Stimulated activated CD8-positive, alpha-beta memory T cell treated with anti-CD3 and anti-CD28 coated beads, Interleukin-4, amount 100 ng/mL, for 24 hours (primary cell): ENCODE measurements at places on chromosomes 2 and 18.

DNA sequence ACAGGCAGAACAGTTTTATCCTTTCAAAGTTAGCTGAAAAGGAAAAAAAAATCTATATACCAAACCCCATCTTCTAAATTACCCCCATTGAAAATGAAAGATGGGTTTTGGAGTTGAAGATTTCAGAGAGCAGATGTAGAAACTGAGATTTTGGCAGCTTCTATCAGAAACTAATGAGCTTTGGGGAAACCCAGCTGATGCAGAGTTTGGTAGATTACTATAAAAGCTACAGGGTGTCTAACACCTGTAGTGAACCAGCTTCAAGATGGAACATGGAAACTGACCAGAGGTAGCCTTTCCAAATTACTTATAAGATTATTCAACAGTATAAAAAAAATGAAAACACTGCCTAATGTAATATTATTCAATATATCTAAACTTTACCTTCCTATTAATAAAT, 583.1 kb downstream of the XIRP2 start:
- DNase-seq = no peak

DNA sequence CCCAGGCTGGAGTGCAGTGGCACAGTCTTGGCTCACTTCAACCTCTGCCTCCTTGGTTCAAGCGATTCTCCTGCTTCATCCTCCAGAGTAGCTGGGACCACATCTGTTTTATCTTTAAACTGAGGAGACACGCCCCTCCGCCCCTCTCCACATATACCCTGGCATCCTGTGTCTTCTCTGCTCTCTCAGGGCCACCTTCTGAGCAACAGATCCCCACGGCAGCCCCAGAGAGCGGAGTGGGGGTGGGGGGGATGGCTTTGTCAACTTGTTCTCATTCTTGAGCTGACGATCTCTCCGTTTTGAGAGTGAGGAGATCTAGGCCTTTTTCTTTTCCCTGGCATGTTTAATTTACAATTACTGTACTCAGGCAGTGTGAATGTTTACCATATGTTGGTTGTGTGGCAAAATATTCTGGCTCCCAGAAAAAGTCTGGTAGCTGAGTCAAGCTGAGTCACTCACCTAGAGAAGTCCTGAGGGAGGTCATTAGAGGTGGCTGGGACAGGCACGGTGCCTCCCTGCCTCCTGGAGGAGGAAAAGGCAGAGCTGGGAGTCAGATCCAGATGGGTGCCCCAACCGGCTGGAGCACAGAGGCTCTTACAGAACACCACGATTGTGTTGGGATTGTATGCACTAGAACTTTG, 19.5 kb upstream of the ID2 start:
- DNase-seq = no peak

DNA sequence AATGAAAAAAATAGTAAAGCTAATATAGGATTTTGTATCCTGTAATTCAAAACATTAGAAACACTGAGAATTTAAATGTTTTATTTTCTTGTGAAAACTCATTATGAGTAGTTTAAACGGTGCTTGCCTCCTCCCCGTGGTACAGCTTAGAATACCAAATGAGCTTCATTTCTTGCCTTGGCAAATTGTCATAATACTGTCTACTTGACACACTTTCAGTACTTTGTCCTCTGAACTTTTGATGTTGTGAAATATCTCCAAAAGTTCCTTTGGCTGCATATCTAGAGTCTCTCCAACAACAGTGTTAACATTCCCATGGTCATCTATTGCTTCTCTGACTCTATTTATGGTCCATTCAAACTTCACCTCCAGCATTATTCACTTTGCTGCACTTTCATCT, 61.9 kb upstream of the EPB41L5 start:
- no peak for DNase-seq

DNA sequence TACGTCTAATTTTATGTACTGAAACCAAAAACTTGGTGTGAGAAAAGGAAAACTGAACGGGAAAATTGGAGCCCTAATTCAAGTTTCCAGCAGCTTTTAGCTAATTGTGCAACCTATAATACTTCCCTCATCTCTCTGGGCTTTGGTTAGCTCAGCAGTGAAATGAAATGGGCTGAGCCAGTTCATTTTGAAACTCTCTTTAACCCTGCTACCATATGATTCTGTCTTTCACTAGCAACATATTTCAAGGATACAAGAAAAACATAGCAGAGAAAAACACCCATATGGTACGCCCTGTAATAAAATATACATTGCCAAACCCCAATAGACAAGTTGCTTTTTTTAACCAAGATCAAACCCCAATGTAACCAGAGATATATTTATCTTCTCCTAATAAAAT, 799 bp downstream of the SYT4 start:
- DNase-seq = no peak

DNA sequence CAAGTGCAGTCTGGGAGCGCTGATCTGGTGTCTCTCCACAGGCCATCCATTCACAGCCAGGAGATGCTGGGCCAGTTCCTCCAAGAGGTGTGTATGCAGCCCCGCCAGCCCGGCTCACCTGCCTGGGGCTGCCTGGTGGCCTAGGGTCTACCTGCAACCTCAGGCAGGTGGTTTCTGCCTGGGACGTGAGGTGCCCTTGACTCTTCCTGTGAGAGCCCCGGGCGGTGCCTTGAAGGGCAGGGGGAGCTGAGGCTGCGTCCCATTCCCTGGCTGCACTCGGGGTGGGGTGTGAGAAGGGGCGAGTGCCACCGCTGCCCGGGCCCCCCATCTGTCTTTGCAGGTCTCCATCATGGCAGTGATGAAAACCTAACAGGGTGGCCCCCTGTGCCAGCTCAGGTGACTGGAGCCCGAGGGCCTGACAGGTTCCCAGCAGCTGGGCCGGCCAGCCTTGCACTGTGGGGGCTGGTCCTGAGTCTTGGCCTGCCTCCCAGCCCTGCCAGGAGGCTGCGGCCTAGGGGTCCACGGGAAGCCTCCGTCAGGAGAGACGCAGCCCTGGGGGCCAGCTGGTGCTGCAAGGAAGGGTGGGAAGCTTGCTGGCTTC, 11.9 kb downstream of the CAPN10 start:
- DNase-seq = no peak

DNA sequence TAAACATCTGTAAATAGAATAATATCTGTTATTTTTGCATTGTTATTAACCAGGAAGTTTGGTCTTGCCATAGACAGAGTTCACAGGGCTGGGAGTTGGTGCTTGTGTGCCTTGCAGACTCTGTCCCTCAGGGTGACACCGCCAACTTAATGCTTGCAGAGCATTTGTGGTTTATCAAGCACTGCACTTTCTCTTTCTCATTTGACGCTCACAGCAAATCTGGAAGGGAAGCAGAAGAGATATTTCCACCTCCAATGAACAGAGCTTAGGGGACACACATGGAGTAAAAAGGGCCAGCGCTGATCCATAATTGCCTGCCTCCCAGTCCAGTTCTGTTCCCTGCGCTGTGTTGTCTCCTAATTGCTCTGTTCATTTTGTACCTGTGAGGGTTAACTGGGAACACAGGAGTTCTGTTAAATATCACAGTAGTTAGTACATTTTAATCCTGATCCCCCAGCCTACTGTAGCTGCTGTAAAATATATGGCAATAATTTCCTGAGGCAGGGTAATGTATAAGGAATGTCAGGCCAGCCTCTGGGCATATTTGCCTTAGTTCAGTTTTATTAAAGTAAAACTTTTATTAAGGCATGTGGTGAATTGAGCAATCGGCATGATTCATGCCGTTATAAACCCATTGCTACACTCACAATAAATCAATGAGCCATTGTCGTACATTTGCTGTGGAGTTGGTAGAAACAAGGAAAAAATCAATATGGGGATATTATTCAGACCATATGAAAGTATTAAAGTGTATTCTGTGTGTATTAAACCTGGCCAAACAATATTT, 182.5 kb upstream of the OSR1 start:
- no peak for DNase-seq

DNA sequence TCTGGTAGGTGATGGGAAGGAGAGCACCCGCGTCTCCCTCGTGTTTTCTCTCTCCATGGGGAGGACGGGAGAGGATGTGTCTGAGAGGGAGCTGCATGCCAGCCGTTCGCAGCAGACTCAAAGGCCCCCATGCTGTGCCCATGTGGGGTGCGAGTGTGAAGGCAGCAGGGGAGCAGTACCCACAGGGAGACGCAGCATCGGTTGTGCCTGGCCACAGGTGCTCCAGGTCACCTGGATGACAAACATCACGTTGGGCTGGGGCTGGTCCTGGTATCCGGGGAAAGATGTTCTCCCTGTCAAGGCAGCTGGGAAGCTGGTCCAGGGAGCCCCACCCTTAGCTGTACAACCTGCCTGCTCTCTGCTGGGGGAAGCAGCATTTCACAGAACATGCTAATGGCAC, 119.5 kb upstream of the SALL3 start:
- no peak for DNase-seq

DNA sequence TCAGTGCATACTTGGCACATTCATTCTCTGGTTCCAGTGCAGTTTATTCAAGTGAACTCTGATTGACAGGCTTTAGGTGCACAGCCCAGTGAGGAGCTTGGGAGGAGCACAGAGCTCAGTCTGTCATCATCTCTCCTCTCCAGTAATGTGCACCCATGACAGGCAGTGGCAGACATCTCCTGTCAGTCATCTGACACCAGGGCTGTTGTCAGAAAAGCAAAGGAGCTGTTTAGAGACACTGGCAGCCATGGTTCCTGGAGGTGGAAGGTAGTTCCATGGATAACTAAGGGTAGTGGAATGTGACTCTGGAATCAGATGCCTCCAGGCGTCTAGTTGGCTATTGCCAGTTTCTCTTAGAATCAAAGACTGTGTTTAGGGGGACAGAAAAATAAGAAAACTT, 308.8 kb downstream of the DCDC2C start:
- no peak for DNase-seq

DNA sequence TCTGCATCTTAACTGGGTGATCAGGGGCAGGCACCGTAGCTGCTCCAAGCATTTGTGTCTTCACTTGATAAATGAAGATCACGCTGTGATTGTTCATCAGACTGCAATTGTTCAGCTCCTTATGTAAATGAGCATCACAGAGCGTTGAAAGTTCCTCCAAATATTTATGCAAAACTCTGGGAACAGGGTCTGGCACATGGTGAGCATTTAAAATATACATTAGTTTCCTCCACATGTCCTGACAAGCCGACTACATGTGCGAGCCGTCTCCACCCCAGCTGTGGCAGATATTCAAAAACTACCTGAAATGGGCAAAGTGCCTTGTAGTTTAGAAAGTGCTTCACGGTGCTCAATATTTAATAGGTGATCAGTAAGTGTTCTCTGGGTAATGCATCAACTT, 175.1 kb upstream of the ID2 start:
- no peak for DNase-seq

DNA sequence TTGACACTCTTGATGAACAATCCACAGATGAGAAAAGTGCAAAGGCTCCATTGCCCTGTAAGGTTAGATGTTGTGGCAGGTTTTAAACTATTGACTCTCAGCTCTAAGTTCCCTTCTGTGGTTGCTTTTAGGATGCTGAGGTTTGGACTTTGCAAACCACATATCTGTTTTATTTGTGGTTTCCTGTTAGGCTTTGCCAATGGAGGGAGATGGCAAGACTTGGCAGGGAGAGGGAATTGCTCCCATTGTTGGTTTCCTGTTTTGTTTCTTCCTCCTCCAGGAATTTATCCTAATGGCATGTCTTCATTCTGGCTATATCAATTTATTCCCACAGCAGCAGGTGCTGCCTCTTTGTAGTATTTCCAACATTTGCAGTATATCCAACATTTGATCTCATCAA, 772.3 kb downstream of the LRRTM4 start:
- DNase-seq = no peak

GRCh38 chr2:120556911-120557310, 178.8 kb upstream of the GLI2 start:
- DNase-seq = no peak

DNA sequence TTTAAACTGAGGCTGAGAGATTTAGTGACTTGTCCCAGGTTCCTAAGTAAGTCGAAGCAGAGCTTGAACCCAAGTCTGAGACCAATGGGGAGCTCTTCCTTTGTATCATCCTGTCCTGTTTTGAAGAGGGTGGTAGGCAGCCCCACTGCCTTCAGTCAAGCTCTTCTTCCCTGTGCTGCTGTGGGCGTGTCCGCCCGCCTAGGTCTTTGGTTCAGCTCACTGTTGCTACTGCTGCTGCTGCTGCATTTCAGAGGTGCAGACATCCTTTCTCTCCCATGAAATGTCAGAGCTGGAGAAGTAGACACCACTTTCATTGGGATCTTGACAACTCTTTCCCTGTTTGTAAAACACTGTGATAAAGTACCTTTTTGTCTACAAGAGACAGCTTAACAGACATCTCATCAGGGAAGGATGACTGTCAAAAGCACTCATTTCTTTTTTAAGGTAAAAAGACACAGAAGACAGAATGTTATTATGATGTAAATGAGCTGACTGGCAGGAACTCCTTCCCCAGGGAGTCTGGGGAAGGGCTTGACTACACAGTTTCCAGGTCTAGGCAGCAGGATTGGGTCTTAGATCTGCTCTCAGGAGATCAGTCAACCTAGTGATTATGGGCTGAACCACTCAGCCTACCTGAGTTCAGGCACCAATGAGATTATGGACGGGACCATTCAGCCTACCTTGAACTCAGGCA, 91.7 kb upstream of the TRIB2 start:
- no peak for DNase-seq

DNA sequence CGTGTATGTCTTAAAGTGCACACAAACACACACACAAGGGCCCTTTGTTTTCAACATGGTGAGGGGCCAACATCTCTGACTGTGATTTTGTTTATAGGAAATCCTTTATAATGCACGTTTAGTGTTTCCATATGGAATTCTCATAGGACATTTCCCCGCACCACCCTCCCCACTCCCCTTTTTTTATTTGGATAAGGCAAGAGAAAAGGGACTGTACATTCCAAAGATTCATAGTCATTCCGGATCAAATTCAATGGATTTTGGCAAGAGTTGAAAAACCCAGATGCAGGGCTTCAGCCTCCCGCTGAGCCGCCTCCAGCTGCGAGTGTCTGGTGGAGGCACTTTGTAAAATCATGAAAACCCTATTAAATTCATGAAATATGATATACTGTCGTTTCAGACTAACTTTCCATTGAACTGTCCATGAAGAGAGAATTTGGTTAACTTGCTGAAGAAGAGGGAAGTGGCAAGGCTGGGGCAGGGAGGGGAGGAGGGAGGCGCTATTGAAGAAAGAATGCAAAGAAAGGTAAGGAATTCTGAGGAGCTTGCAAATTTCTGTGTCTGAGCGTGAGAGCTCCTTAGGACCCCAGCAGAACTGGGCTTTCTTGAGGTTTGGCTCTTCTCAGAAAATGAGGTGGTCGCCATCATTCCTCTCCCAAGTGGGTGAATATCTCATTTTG, 25.8 kb upstream of the SLC14A2 start:
- DNase-seq = no peak

- no peak for DNase-seq
These were observed 53.6 kb upstream of the SLC14A1 start for GRCh38 chr18:45670281-45670962.
